ENCODE measurements at places on chromosomes 2 and 18. TPM values are rescaled to one million over a fixed set of nuclear protein-coding genes. Genes with fewer than 3 reads are reported as not detected.

GRCh38 chr2:60553495-60554073, at the start of gene BCL11A:
Gene BCL11A, minus strand, starts transcription at chr2:60553654. Its CDS starts 384 bp downstream, at chr2:60553270.
- peak within 1 kb of the TSS; percentile 83 for H3K27ac ChIP-seq
- no peak for DNase-seq
- H3K27me3 ChIP-seq: peaks cover 24% of the 10 kb centered on the region

GRCh38 chr18:44796429-44797428, 116.0 kb downstream of the SETBP1 start:
- peaks cover 37% of the 10 kb centered on the region for H3K4me1 ChIP-seq
- no peak for DNase-seq
- H3K36me3 ChIP-seq: peaks cover 8% of the 10 kb centered on the region
- H3K27me3 ChIP-seq: no peaks in the 10 kb centered on the region

DNA sequence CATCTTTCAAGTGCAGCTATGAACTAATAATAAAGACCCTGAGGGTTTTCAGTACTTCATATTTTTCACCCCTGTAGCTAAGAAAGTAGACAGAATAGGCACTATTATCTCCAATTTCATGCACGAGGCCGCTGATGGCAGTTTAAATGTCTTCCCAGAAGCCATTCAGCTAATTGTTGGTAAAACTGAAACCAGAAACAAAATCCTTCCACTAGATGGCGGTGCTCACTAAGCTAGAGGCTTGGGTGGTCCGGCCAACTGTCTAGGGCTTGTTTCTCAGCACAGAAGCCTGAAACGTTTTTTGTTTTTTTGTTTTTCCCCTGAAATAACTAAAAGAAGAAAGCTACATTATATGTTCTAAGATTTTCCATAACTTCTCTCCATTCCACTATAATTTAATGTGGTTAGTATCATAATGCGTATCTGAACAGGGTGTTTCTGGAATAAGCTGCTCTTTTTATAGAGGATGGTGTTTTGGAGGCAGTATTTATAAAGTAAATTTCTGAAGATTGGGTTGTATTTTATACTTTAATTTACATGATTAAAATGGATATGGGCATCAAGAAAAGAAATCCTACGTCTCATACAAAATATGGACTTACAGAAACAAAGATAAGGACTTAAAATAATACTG, 159.4 kb downstream of the PIK3C3 start:
- H3K4me3 ChIP-seq: no peak overlapping the region
- peaks cover 17% of the 10 kb centered on the region for H3K4me1 ChIP-seq
- peaks cover 3% of the 10 kb centered on the region for H3K36me3 ChIP-seq
- peak overlapping the region; percentile 89 for H3K27ac ChIP-seq

The MEIS1 gene
- total RNA-seq: 18.5 TPM

DNA sequence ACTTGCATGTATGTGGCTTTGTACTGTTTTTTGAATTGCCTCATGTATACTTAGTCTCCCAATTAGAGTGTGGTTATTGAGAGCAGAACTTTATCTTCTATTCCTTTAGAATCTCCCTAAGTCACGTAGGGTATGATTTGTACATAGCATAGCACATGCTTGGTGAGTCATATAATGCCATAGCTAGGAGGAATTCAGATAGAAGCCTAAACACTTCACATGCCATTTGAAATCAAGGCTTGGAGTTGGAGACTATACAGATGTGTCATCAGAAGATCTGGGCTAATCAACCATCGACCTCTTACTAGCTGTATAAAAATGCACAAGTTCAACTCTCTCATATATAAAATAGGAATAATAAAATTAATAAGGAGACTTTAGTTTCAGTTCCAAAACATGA, 222.6 kb upstream of the ST6GAL2 start:
- H3K4me1 ChIP-seq: peaks cover 14% of the 10 kb centered on the region
- H3K4me3 ChIP-seq: no peak overlapping the region
- no peak for DNase-seq
- H3K27ac ChIP-seq: no peak overlapping the region
- H3K36me3 ChIP-seq: peaks cover 2% of the 10 kb centered on the region

The KYNU gene
- total RNA-seq: not detected

GRCh38 chr2:122883849-122884248, 1128.4 kb downstream of the TSN start:
- H3K4me3 ChIP-seq: no peak overlapping the region
- DNase-seq: no peak
- H3K36me3 ChIP-seq: no peaks in the 10 kb centered on the region

- no peak overlapping the region for H3K4me3 ChIP-seq
- peaks cover 20% of the 10 kb centered on the region for H3K27me3 ChIP-seq
- H3K27ac ChIP-seq: no peak overlapping the region
- no peak for DNase-seq
- H3K36me3 ChIP-seq: peaks cover 9% of the 10 kb centered on the region
Observed at GRCh38 chr18:46310675-46311345, 206.6 kb downstream of the HAUS1 start.

GRCh38 chr2:105609746-105610402, 134.8 kb upstream of the NCK2 start:
- peaks cover 12% of the 10 kb centered on the region for H3K4me1 ChIP-seq
- no peak overlapping the region for H3K4me3 ChIP-seq
- no peaks in the 10 kb centered on the region for H3K27me3 ChIP-seq
- H3K27ac ChIP-seq: no peak overlapping the region
- DNase-seq: no peak
- no peaks in the 10 kb centered on the region for H3K36me3 ChIP-seq

The MCM6 gene
- total RNA-seq: 44.1 TPM

GRCh38 chr2:88263861-88264260, 93.7 kb downstream of the THNSL2 start:
- H3K27ac ChIP-seq: no peak overlapping the region
- no peaks in the 10 kb centered on the region for H3K36me3 ChIP-seq
- no peak overlapping the region for H3K4me3 ChIP-seq
- H3K27me3 ChIP-seq: peaks cover 21% of the 10 kb centered on the region
- peaks cover 6% of the 10 kb centered on the region for H3K4me1 ChIP-seq

DNA sequence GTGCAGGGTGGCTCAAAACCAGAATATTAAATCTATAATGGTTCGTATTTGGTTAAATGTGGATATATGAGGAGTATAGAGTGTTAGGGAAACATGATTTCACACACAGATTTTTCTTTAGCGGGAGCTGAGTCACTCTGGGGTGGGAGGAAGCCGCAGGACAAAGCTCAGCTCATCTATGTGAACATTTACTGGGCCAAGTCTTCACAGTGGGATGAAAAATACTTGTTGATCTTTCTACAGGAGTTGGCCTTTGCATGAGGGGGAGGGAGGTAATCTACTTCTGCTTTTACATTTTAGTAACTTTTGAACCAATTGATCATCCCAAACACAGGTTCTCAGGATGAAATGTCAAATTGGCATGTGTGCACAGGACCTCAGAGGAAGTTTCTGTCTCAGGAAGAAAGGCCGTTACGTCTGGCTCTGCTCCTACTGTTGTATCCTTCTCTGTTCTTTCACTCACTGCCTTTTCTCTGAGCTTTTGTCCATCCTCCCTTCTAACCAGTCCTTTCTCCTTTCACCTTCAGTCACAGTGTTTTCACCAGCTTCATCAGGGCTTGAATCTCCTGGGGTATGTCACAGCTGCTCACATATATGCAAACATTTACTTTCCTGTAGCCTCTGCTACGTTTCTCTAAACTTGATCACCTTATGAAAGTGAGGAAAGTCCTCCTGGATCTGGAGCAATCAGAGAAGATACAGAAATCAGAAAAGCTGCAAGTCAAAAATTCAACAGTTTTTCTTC, 943.3 kb upstream of the FANCL start:
- H3K27ac ChIP-seq: peak overlapping the region; percentile 9
- H3K27me3 ChIP-seq: peaks cover 4% of the 10 kb centered on the region
- peaks cover 16% of the 10 kb centered on the region for H3K4me1 ChIP-seq
- DNase-seq: no peak
- H3K4me3 ChIP-seq: no peak overlapping the region

DNA sequence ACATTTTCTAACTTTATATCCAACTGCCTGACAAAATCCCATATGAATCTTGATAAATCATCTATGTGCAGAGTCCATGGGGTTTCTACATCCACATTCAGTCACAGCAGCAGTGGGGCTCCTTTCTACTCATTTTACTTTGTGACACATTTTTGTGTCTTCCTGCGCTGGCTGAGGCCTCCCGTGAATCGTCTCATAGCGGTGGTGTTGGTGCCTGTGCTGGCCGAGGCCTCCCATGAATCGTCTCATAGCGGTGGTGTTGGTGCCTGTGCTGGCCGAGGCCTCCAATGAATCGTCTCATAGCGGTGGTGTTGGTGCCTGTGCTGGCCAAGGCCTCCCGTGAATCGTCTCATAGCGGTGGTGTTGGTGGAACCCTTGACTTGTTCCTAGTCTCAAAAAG, 17.0 kb downstream of the SNED1 start:
- no peak overlapping the region for H3K27ac ChIP-seq
- H3K4me3 ChIP-seq: no peak overlapping the region
- H3K4me1 ChIP-seq: peaks cover 2% of the 10 kb centered on the region

- no peak overlapping the region for H3K4me3 ChIP-seq
- H3K4me1 ChIP-seq: no peaks in the 10 kb centered on the region
- H3K27me3 ChIP-seq: peaks cover 5% of the 10 kb centered on the region
- no peaks in the 10 kb centered on the region for H3K36me3 ChIP-seq
Observed at GRCh38 chr2:232376260-232376659, 2.3 kb upstream of the ALPP start.

The ASIC4 gene
- 0.15 TPM for total RNA-seq

- peaks cover 4% of the 10 kb centered on the region for H3K4me1 ChIP-seq
- H3K36me3 ChIP-seq: no peaks in the 10 kb centered on the region
- no peak overlapping the region for H3K27ac ChIP-seq
Observed at GRCh38 chr2:190410166-190410565, 2.0 kb downstream of the MFSD6 start.

DNA sequence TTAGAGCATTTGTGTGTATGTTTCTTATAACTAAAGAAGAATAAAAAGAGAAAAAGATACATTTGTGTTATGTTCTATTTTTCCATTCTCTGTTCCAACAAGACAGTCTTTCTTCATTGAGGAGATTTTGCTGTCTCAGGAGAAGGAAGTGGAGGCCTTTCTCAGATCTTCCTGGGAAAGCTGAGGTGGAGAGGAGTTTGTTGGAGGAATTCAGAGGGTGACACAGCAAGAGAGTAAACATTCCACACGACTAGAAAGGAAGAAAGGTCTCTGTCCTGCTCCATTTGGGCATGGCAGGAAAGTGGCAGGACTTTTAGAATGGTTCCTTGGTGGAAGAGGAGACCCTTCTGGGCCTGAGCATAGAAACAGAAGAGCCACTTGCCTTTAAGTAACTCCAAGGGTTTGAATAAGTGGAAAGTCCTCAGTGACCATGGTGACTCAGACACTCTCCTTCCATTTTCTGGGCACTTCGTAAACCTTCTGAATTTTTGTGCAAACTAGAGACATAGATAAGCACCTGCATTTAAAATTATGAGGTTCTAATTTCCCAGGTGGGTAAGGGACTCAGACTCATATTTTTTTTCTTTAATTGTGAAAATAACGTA, 52.3 kb upstream of the COL5A2 start:
- peaks cover 26% of the 10 kb centered on the region for H3K4me1 ChIP-seq
- H3K27ac ChIP-seq: no peak overlapping the region
- no peaks in the 10 kb centered on the region for H3K36me3 ChIP-seq
- no peaks in the 10 kb centered on the region for H3K27me3 ChIP-seq

DNA sequence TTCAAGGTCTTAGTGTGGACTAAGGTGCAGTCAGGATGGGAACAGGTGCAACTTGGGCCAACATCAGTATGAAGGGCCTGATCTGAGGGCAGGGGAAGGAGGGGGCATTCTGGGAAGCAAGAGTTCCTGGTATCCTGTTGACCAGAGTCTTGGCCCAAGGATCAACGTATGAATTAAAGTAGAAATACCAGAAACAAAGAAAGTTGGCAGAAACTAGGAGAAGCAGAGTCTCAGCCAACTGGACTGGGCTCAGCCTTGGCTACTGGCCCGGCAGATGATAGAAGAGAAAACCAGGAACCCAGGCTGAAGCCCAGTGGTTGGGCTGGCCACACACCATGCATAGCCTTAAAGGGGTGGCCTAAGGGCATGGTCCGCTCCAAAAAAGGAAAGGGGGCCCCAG, 2.3 kb downstream of the CETN1 start:
- no peak overlapping the region for H3K4me3 ChIP-seq
- no peak for DNase-seq
- no peaks in the 10 kb centered on the region for H3K27me3 ChIP-seq
- H3K27ac ChIP-seq: no peak overlapping the region

- peak; percentile 34 for DNase-seq
- peaks cover 7% of the 10 kb centered on the region for H3K36me3 ChIP-seq
- peak overlapping the region; percentile 22 for H3K27ac ChIP-seq
- no peak overlapping the region for H3K4me3 ChIP-seq
- no peaks in the 10 kb centered on the region for H3K27me3 ChIP-seq
Observed at GRCh38 chr2:185618625-185619024, 120.0 kb upstream of the FSIP2 start.

DNA sequence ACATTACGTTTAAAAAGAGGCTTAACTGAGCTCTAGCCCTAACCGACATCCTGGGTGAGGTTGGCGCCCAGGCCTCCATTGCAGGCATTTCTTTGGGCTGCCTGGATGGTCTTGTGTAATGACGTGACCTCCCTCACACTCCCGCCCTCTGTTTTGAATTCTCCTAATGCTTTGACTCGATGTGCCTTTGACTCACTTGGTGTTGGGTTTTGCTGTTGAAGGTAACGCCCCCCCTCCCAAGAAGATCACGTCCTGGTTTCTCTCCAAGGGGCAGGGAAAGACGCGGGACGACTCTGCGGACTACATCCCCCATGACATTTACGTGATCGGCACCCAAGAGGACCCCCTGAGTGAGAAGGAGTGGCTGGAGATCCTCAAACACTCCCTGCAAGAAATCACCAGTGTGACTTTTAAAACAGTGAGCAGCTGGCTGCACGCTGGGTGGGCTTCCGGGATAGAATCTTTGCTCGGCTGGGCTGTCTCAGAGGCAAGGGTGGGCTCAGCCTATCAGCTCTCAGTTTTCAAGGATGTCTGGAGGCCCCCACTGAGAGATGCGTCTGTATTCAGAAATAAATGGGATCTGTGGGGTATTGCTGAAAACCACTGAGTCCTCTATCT, 87.9 kb upstream of the ATG16L1 start:
- H3K4me1 ChIP-seq: no peaks in the 10 kb centered on the region
- H3K27me3 ChIP-seq: no peaks in the 10 kb centered on the region
- H3K4me3 ChIP-seq: no peak overlapping the region
- no peak overlapping the region for H3K27ac ChIP-seq

- no peak overlapping the region for H3K4me3 ChIP-seq
- H3K4me1 ChIP-seq: peaks cover 8% of the 10 kb centered on the region
Observed at GRCh38 chr18:46167971-46168370, 63.8 kb downstream of the HAUS1 start.

- H3K27ac ChIP-seq: peak overlapping the region; percentile 80
- peaks cover 15% of the 10 kb centered on the region for H3K4me1 ChIP-seq
- no peak for DNase-seq
- peak overlapping the region; percentile 60 for H3K4me3 ChIP-seq
- no peaks in the 10 kb centered on the region for H3K36me3 ChIP-seq
Observed at GRCh38 chr2:130327703-130328527, 14.8 kb upstream of the IMP4 start.

GRCh38 chr18:22172594-22173049, 3.2 kb downstream of the GATA6 start:
- peaks cover 38% of the 10 kb centered on the region for H3K27me3 ChIP-seq
- peak overlapping the region; percentile 62 for H3K4me3 ChIP-seq
- H3K4me1 ChIP-seq: peaks cover 56% of the 10 kb centered on the region

- no peak for DNase-seq
- H3K36me3 ChIP-seq: peaks cover 33% of the 10 kb centered on the region
Observed at GRCh38 chr2:231174211-231174651, 24.2 kb upstream of the ARMC9 start.
